G401 (cell line): ENCODE measurements at places on chromosomes 3 and 15. TPM values are rescaled to one million over a fixed set of nuclear protein-coding genes. Genes with fewer than 3 reads are reported as not detected.

FEM1B gene
- 39.0 and 51.5 TPM in 2 replicates for total RNA-seq

SLC38A3 gene
- total RNA-seq, result 1.1 and 3.0 TPM in 2 replicates

AADACL2 gene
- total RNA-seq, result not detected in 2 replicates

ARGFX gene
- total RNA-seq, result not detected in 2 replicates

DNA sequence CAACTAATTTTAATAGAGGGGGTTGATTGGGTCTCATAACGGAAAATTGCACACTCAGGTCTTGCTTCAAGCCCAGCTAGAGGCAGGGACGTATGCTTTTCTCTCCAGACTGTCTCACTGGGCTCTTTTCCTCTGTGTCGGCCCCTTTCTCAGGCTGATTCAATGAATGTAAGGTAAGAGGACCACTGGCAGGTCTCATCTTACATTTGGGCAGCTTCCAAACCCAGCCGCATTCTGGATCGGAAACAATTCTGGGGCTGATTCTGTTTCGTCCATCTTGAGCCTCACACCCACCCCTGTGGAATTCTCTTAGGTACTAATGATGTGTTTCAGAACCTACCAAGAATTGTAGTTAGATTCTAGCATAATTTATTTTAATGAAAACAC is 40.7 kb downstream of the TMEM212 start:
- DNase-seq, result no peak

NR1I2 gene
- total RNA-seq, result not detected in 2 replicates

DNA sequence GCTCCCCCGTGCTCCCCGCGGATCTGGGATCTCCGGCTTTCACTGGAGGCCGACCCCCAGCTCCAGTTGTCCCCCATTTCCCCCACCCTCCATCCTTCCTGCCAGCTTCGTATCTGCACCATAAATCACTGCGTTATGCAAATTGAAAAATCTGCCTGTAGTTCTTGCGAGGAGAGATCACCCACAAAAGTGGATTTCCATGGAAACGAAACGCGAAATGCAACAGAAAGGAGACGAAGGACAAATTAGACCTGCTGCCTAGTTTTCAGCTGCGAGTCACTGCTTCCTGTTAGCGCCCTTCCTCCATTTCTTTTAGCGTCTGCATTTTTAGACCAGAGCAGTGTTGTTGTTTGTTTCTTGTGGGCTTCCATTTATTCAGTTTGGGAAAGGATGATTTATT is 127.1 kb upstream of the ATP10A start:
- DNase-seq, result no peak

FANCD2OS gene
- total RNA-seq, result not detected in 2 replicates

RTP1 gene
- not detected in 2 replicates for total RNA-seq

IFT122 gene
- total RNA-seq, result 14.6 and 19.9 TPM in 2 replicates

STRIT1 gene
- total RNA-seq, result not detected in 2 replicates

DNA sequence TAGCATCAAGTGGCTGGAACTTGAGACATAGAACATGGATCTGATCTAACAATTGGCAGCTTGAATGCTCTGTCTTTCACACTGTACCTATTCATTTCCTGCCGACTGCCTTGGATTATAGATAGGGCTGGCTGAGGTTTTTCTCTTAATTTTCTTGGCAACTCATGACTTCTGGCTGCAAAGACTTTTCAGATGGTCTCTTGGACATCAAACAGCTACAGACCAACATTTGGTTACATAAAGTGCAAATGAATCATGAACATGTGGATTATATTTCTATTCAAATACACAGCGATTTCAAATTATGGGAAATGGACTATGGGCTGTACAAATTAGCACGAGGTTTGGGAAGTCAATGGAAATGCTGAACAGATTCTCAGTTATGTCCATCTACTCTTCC is 26.2 kb upstream of the IL16 start:
- DNase-seq, result peak; percentile 35

DNA sequence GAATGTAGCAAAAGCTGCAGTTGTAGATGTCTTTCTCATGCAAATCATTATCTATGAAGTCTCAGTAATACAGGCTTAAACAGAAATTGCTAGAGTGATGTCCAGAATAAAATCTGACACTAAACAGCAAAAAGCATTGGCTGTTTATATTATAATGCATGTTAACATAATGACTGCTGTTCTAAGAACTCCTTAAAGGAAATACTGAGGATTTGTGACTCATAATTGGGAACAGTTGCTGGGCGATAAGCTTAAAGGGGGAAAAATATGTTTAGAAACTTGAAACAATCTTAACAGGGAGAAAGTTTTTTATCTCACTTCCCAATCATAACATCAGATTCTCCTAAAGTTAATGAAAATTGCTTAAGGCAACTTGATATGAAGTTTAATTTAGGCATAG is 17.5 kb downstream of the TIPARP start:
- no peak for DNase-seq

GOLIM4 gene
- 5.8 and 15.7 TPM in 2 replicates for total RNA-seq

POTEB3 gene
- not detected in 2 replicates for total RNA-seq

DNA sequence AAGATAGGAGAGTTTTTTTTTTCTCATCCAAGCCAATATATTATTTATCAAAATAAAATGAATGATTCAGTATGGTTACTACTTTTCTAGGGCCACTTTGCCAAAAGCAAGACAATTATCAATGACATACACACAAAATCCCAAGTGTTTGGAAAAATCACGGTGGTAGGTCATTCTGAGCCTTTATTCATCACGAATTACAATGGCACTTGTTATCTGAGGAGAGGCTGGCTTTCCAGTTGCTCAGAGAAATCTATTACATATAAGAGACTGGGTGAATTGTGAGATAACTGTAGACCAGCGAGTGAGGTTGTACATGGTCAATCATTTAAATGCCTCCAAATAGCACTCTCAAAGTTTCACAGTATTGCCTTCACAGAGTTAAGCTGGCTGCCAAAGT is 20.4 kb upstream of the FGF12 start:
- DNase-seq, result no peak

DNAH12 gene
- total RNA-seq, result not detected in 2 replicates

ZNF80 gene
- not detected in 2 replicates for total RNA-seq

DNA sequence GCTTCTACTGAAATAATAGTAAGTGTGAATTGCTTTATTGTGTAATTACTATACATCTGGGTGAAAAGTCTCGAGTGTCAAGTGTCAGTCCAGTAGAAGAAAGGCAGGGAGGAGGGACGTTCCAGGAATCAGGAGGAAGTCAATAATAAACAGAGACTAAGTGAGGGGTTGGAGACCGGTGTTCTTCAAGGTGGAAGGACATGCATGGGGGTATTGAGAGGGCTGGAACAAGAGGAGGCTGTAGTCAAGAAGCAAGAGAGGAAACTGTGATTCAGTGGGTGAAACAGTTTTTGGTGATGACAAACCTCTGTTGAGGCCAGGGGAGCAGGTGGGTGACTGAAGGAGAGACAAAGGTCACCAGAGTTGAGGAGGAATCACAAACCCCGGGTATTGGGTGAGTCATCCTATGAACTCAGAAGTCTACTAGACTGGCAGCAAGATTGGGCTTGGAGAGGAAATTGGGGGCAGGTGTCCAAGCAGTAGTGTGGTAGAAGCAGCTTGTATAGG is 11.6 kb upstream of the SCAMP5 start:
- no peak for DNase-seq

DNA sequence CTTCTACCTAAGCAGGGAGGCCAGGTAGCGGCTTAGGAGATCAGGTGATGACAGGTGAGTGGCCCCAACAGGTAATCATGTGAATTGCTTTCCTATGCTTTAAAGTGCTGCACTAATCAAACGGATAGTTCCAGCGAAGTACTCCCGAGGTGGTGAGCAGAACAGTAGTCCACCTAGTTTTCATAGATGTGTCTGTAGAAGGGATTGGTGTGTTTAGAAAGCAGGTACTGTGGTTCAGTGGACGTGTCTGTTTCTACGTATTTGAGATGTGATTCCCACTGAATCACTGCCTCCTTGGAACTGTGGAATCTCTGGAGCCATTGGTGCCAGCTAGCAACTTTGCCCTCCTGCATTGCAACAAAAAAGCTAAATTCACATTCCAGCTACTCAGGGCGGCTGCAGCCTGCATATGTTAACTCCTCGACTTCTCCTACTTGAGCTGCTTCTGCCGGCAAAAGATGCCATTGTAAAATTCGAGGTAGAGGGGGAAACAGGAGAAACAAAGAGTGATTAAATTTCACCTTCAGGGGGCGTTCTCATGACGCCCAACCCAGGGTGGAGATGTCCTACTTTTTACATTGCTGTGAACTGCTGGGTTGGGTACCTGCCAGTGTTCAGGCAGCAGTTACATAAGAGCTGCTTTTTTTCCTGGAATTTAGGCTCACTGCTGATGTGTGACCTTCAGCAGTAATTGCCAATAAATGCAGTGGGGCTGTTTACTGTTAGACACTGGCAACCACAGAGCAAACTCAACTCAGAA is 227.3 kb downstream of the ITPR1 start:
- DNase-seq, result peak; percentile 94

GRCh38 chr3:4582624-4583023 is 89.5 kb downstream of the ITPR1 start:
- no peak for DNase-seq

GRCh38 chr15:57326196-57326595 is 50.1 kb upstream of the CGNL1 start:
- no peak for DNase-seq

DNA sequence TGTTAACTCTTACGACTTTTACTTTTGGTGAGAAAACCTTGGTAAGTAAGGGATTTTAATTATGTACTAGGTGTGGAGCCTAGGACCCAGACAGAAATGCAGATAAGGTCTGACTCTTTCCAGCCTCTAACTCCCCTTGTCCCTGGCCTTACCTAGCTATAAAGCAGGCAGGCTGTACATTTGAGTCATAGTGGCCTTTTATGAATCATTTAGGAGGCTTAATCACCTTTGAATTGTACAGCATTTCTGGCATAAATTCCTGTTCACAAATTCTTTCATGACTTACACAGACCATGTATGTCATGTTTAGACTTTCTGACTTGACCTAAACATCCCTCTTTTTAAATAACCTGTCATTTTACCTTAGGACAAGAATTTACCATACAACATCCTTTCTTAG is 47.4 kb downstream of the CHCHD4 start:
- DNase-seq, result no peak

UROC1 gene
- total RNA-seq, result not detected in 2 replicates

DNA sequence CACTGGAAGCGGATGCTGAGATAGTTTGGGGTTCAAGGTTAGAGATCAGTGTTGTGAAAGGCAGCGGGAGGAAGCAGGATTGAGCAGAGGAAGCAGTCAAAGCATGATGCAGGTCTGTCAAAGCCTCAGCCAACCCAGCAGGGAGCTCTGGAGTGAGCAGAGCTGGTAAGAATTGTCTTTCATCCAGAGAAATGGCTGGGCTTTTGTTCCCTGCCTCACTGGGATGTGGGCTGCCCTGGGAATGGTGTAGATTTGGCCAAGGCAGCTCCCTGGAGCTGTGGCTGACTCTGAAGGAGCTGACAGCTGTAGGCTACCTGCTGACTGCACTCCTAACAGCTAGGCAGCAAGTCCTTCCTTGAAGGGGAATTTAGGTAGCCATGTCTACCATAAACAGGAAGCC is 61.9 kb upstream of the STXBP5L start:
- peak; percentile 57 for DNase-seq

DNA sequence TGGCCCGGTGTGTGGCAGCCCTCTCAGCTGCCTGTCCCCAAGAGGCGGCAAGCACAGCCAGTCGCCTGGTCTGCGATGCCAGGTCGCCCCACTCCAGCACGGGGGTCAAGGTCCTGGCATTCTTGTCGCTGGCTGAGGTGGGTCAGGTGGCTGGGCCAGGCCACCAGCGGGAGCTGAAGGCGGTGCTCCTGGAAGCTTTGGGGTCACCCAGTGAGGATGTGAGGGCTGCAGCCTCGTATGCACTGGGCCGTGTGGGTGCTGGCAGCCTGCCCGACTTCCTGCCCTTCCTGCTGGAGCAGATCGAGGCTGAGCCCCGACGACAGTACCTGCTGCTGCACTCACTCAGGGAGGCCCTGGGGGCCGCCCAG is 20.8 kb downstream of the CAND2 start:
- DNase-seq, result no peak

DNA sequence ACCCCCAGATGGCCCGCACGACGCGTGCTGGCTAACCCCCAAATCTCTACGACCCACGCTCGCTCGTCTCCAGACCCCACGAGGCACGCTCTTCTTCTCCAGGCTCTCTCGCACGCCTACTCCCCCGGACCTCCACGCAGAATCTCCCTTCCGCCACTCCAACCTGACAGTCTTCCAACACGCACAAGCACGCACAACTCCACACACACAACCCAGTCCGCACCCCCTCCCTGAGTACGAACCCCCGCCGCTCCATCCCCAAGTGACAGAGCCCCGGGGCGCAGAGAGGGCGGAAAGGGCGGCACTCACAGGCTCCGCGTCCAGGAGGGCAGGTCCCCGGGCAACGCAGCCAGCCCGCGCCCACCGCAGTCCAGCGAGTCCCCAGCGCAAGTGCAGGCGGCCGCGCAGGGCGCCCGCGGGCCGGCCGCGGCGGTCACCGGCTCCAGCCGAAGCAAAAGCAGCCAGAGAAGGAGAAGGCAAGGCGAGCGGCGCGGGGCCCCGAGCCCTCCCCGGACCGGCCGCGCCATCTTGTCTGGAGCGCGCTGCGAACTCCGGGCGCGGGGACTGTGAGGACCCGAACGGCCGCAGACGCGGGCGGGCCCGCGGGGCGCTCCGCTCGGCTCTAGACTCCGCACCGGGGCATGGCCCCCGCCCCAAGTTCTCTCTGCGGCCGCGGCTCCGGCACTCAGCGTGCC is 794 bp downstream of the LRIG1 start:
- peak; percentile 47 for DNase-seq

FAM174B gene
- total RNA-seq, result 2.8 and 10.0 TPM in 2 replicates

- no peak for DNase-seq
Measured at GRCh38 chr3:2661078-2661477, 449.1 kb downstream of the IL5RA start.

DNA sequence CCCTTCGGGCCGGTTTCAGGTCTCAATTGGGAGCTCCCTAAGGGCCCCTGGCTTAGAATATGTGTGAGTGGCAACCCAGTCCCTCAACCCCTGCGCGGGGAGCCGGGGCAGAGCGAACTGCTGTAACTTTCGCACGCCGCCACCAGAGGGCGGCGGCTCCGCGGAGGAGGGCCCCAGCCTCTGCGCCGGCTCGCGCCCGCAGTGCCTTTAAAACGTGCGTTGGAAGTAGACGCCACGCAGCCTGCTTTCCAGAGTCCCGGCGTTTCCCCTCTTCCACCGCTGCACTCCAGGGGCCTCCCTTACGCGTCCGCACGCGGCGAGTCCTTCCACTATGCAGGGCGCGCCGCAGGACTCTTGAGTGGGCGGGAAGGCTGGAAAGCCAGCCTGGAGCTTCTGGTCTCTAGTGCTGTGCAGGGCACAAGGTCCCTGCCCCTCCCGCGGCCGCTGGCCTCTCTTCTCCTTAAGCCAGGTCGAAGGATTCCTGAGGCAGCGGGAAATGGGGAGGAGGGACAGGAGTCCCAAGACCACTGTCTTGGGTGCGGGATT is 23.7 kb upstream of the RNU6-1 start:
- DNase-seq, result peak; percentile 77

- DNase-seq, result peak; percentile 27
Measured at GRCh38 chr3:48686538-48687219, 964 bp upstream of the NCKIPSD start.

DNA sequence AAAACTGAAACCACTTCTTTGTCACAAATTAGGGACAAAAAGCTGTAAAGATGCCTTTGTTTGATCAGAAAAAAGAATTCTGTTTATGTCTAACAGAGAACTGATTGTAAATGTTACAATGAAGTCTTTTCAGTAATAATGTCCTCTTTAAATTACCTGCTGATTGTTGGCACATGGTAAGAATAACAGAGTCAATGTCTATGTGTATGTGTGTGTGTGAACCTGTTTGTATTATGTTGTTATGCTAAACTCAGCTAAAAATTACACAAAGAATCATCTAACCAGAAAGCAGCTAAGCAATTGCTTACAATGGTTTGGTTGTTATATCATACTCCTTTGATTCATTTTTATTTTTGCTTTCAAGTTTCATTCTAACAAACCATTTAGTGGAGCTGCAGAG is 159.1 kb upstream of the PDZRN3 start:
- DNase-seq, result no peak

DUOXA2 gene
- not detected in 2 replicates for total RNA-seq

SPATA12 gene
- total RNA-seq, result not detected in 2 replicates

ATRIP gene
- 10.8 and 12.6 TPM in 2 replicates for total RNA-seq
